Non-pigmented ciliary epithelial cell (primary cell): ENCODE measurements at places on chromosomes 11 and 22.

DNA sequence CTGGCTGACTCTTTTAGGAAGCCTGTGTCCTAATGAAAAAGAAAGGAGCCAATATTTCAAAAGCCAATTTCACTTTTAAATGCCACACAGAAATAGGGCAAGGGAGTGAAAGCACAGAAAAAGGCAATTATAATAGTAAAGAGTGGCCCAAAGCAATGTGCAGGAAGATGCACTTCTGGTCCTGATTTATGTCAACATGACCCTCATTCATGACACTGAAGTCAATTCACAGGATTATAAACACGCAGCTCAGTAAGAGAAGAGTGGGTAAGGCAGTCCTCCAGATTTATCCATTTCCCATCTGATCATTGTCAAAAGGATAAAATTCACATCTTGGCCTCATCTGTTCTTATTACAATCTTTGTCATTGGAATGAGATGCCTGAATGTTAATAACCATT is 1049.7 kb upstream of the RAG2 start:
- no peak for DNase-seq

- DNase-seq, result no peak
These were observed 835 bp upstream of the RHOD start for GRCh38 chr11:67055812-67056211.

- no peak for DNase-seq
These were observed 28.4 kb downstream of the MMP13 start for GRCh38 chr11:102926961-102927623.

GRCh38 chr11:2593393-2593950 is 106.3 kb downstream of the KCNQ1OT1 start:
- DNase-seq, result no peak

- DNase-seq, result no peak
These were observed 1.6 kb downstream of the BRD1 start for GRCh38 chr22:49825944-49826602.

GRCh38 chr11:34135439-34135838 is 30.0 kb downstream of the NAT10 start:
- DNase-seq, result no peak

DNA sequence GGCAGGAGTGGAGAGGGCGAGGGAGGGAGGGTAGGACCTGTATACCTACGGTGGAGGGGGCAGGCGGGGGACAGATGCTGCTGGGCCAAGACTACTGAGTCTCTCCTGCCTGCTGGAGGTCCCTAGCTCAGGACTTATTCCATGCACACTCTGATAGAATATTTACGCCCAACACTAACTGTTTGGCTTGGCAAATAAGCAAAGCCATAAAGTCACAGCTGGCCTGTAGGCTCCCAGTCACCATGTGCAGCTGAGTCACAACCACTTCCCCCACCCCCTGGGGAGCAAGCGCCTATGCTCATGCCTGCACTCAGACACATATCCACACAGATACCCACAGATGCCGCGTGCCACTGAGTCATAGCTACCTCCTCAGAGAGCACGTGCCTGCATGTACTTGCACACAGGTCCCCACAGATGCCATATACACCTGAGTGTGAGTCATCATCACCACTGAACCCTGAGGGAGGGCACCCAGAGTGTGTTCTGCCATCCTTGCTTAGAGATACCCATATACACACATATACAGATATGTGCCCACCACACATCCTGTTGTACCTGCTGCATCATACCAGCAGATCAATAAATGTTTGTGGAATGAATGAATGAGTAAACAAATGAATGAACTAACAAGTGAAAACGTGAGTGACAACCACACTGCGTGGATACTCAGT is 95.8 kb downstream of the SWAP70 start:
- DNase-seq, result peak; percentile 99

- DNase-seq, result no peak
These were observed 2.7 kb downstream of the SERGEF start for GRCh38 chr11:18010121-18010670.

GRCh38 chr22:49081926-49082325 is 745.7 kb downstream of the BRD1 start:
- no peak for DNase-seq

DNA sequence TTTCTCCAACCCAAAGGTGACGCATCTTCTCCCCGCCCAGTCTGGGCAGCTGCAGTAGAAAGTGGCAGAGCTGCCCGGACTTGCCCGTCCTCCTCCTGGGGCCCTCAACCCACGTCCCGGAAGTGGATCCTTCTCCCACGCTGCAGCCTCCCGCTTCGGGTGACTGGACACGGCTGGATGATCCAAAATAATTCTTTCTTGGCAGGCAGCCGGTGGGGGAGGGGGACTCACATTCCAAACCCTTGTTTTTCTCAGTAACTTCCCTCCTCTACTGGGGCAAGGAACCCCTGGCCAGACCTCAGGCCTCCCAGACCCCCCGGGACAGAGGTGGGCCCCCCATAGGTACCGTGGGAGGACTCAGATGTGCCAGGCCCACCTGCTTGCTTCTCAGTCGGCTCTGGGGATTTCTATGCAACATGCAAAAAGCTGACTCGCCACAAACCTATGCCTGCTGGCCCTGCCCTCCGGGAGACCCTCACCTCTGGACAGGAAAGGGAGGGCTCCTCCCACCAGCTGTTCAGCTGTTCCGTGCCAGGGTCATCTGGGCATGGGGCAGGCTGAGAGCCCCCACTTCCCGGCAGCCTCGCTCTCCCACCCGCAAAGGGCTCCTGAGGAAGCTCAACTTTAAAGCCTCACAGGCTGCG is 1.4 kb downstream of the PLXNB2 start:
- DNase-seq, result peak; percentile 76

DNA sequence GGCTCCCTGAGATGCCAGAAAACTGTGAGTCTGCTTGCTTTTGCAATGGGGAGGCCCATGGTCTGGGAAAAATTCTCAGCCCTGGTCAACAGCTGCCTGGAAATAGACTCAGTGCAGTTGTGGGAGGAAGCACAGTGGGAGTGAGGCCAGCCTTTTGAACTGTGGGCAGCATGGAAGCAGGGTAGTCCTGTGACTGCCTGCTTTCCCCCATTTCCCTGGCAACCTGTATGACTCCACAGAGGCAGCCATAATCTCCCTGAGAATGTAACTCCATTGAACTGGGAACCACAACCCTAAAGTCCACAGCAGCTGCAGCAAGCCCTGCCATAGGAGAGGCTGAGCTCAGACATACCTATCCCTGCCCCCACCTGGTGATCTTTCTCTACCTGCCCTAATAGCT is 494.6 kb upstream of the FAT3 start:
- DNase-seq, result no peak

DNA sequence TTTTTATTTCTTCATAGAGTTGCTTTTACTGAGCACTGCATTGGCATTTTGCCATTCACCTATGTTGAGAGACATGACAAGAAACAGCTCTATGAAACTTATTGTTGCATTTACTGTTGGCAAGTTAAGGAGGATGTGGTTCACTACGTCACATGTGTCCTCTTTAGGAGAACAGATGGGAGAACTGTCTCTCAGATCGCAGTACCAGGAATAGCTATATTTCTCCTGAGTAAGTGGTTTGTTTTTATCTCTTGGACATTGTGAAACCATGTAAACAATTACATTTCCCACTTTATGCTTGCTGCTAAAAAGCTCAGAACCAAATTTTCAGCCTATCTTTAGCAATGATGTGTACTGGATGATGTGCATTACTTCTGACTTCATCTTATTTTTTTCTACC is 34.8 kb upstream of the PSMA1 start:
- no peak for DNase-seq

GRCh38 chr11:46286789-46287188 is 9.3 kb downstream of the CREB3L1 start:
- no peak for DNase-seq

DNA sequence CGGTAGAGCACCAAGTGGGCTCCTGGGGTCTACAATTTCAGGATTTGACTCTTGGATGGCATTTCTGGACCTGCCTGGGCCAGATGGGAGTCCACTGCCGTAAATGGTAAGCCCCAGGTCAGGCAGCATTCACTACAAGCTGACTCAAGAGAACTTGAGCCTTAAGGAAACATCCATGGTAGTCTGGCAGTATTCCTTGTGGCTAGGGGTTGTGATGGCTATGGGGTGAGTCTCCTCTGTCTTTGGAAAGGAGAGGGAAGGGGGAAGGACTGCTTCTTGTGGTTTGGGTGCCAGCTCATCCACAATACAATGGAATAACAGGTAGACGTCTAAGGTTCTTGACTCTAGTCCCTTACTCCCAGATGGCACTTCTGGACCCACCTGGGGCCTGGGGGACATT is 32.3 kb upstream of the POU2AF2 start:
- no peak for DNase-seq

DNA sequence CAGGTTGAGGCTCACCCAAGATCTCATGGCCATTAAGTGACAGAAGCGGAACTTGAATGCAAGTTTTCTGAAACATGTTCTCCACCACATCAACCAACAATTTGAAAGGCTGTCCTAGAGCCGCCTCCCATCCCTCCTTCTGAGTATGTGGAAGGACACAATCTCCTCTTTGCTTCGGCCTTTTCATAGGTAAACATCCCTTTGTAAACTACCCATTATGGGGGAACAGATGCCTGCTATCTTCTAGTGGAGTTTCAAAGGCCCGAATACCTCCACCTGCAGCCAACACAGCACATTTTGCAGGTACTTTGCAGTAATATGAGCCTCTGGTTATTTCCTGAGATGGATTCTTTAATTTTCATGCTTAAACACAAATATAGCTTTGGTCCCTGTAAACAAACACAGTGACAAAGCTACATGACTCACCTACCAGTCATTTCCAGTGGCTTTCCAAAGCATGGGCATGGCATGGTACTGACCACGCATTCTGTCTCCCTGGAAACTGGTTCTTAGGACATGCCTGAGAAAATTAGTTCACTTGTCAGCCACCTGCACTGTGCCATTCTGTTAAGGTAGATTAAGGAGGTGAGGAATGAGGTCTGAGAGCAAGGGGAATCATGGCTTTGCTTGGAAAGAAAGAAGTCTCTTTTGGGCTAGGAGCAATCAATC is 60.2 kb downstream of the EHF start:
- peak; percentile 18 for DNase-seq

DNA sequence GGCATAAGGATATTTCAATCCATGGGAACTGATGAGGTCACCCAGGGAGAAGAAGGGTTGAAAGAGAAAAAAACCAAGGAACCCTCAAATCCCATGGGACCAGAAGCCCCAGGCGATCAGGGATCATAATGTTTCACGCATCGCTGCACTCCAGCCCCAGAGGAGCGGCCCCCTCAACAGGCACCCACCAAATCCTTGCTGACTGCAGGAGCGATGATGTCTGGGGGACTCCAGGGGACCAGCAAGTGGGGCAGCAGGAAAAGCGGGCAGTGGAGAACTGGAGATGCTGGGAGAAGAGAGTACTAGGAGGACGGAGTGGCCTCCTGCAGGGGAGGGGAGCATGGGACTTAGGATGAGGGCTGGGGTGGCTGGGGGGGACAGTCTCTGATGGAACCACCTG is 47.7 kb upstream of the LINC01488 start:
- DNase-seq, result no peak

GRCh38 chr11:58731819-58732218 is at the start of gene GLYAT:
GLYAT (minus strand) TSS chr11:58731943; CDS start chr11:58724496, 7,447 bp downstream.
- no peak for DNase-seq

GRCh38 chr22:42335839-42336378 is 65.5 kb upstream of the TCF20 start:
- no peak for DNase-seq

DNA sequence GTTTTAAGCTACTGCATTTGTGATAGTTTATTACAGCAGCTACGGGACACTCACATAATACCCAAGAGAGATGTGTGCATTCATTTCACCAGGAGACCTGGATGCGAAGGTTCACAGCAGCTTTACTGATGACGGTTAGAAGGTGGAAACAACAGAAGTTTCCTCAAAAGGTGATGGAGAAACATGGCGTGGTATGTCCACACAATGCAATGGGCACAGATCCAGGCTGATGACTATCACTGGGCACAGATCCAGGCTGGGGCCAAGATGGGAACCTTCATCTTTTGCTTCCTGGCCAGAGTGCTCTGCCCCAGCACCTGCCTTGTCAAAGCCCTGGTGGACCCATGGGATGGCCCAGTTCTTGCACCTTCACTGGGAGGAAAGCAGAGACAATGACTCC is 30.6 kb upstream of the RFPL3 start:
- no peak for DNase-seq

- DNase-seq, result no peak
These were observed 23.1 kb downstream of the DDIAS start for GRCh38 chr11:82924522-82925224.

DNA sequence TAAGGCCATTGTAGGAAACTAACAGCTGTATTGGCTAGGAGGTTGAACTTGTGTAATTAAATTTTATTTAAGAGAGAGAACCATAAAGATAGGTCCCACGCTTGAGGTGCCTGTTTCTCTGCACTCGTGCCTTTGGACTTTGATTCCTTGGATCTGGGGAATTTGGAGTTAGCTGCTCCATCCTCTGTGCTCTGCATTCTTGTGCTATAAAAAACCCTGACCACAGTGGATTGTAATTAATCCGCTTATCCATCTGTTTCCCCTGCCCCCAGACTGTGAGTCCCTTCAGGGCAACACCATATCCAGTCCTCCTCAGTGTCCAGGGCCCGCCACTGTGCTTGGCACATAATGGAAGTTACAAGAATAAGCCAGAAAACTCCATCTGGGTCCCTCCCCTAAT is 169.8 kb downstream of the SPON1 start:
- no peak for DNase-seq

GRCh38 chr11:127074151-127074761 is 73.7 kb upstream of the KIRREL3 start:
- DNase-seq, result no peak

DNA sequence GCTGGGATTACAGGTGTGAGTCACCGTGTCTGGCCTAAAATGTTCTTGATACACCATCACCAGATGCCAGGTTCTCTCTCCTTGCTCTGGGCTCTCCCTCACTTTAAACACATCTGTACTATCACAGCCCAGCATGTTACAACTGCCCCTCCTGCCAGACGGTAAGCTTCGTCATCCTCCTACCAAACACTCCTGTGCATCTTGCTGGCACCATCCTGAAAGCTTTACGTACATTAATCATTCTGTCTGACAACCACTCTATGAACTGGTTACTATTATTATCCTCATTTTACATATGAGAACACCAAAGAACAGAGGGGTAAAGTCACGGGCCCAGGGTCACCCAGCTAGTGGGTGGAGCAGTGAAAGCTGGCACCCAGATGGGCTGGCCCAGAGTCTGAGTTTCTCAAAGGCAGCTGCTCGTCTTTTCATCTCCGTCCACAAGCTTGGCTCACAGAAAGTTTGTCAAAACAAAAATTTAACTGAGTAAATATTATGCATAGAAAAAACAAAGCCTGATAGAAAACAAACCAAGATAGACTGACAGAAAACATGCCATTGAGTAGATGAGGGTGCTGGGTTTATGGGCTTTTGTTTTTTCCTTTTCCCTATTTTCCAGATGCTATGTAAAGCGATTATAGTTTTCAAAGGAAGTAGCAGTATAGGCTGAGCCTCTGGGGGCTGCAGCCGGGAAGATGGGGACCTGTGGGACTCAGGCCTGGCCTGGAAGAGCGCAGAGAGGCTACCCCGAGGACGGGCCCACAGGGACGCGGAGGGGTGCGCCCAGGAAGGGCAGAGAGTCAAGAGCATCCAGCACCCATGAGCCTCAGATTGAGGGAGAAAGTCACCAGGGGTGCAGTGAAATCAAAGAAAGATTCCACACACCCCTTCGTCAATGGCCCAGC is 9.5 kb downstream of the PLA2G6 start:
- DNase-seq, result no peak

GRCh38 chr11:70186936-70187335 is 16.2 kb upstream of the FADD start:
- DNase-seq, result no peak
